ENCODE measurements at places on chromosomes 7 and 10. TPM values are rescaled to one million over a fixed set of nuclear protein-coding genes. Genes with fewer than 3 reads are reported as not detected.

The OPN4 gene
- total RNA-seq, result not detected

DNA sequence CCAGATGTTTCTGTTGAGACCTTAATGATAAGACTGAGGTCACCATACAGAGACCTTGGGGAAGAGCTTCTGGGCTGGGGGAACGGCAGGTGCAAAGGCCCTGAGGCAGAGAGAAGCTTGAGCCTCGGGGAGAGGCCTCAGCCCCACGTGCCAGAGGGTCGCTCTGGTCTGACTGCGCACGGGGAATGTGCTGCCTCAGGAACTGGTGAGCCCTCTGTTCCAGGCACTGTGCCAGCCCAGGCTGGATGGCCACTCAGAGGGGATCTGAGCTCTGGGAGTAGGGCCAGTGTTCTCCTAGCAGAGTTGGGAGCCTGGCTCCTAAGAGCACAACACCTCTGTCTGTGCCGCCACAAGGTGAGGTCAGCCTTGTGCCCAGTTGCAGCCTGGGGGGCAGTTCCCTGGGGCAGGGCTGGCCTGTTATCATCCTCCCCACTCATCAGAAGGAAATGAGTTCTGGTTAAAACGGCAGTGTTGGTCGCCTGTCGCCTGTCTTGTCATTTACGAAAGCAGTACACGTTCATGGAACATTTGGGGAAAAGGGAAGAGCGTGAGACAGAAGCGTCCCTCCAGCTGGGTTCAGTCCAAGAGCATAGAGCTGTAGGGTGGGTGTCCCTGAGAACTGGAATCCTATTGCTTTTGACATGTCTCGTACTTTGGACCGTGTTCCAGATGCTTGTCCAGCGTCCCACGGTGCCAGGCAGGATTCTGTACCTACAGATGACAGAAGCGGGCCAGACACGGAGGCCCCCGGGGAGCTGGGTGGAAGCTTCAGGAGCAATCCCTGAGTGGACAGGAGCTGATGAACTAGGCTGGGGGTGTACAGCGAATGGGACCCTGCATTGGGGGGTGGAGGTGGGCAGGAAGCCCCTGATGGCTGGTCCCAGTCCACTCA, 4.3 kb downstream of the TTYH3 start:
- peaks cover 12% of the 10 kb centered on the region for H3K27me3 ChIP-seq
- H3K4me3 ChIP-seq, result peak overlapping the region; percentile 57
- DNase-seq, result no peak
- H3K36me3 ChIP-seq, result peaks cover 8% of the 10 kb centered on the region
- H3K4me1 ChIP-seq, result peaks cover 14% of the 10 kb centered on the region
- peak overlapping the region; percentile 64 for H3K27ac ChIP-seq

GRCh38 chr7:137670222-137671064, 176.3 kb downstream of the DGKI start:
- DNase-seq, result no peak
- H3K36me3 ChIP-seq, result no peaks in the 10 kb centered on the region
- no peak overlapping the region for H3K27ac ChIP-seq
- H3K4me1 ChIP-seq, result no peaks in the 10 kb centered on the region
- no peak overlapping the region for H3K4me3 ChIP-seq

- peak; percentile 52 for DNase-seq
Measured at GRCh38 chr7:101235050-101235449, 2.6 kb downstream of the CLDN15 start.

- no peak overlapping the region for H3K4me3 ChIP-seq
- H3K36me3 ChIP-seq, result no peaks in the 10 kb centered on the region
- H3K4me1 ChIP-seq, result peaks cover 14% of the 10 kb centered on the region
- H3K27me3 ChIP-seq, result no peaks in the 10 kb centered on the region
- DNase-seq, result no peak
- no peak overlapping the region for H3K27ac ChIP-seq
Measured at GRCh38 chr7:84043661-84044191, 150.9 kb downstream of the SEMA3A start.

- peaks cover 15% of the 10 kb centered on the region for H3K36me3 ChIP-seq
- H3K4me1 ChIP-seq, result peaks cover 30% of the 10 kb centered on the region
- no peak overlapping the region for H3K27ac ChIP-seq
- H3K27me3 ChIP-seq, result no peaks in the 10 kb centered on the region
- H3K4me3 ChIP-seq, result no peak overlapping the region
Measured at GRCh38 chr10:75450075-75450445, 18.6 kb downstream of the LRMDA start.

- peaks cover 4% of the 10 kb centered on the region for H3K36me3 ChIP-seq
- H3K27ac ChIP-seq, result no peak overlapping the region
- H3K4me3 ChIP-seq, result no peak overlapping the region
- H3K4me1 ChIP-seq, result no peaks in the 10 kb centered on the region
Measured at GRCh38 chr7:42552227-42552626, 315.2 kb upstream of the GLI3 start.

GRCh38 chr7:50159154-50159553, 66.1 kb upstream of the ZPBP start:
- H3K27me3 ChIP-seq, result no peaks in the 10 kb centered on the region
- H3K27ac ChIP-seq, result no peak overlapping the region
- no peak for DNase-seq
- no peaks in the 10 kb centered on the region for H3K36me3 ChIP-seq
- H3K4me3 ChIP-seq, result no peak overlapping the region

DNA sequence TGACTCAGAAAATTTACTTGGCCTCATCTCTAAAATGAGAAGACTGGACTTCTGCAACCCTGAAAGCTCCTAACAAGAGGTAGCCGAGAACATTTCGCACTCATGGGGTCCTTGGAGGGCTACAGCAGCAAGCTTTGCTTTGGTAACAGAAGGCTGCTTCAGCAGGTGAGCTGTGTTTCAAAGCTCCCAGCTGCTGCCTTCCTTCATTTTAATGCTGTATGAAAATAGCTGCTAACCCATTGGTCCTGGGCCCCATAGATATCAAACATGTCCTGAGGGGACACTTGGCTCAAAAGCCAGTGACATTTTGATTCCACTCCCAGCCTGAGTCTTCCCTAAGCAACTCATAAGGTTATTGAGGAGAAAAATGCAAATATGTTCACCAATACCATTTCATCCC, 14.3 kb upstream of the MALSU1 start:
- H3K27me3 ChIP-seq, result peaks cover 2% of the 10 kb centered on the region
- H3K4me3 ChIP-seq, result no peak overlapping the region
- H3K36me3 ChIP-seq, result no peaks in the 10 kb centered on the region
- H3K27ac ChIP-seq, result no peak overlapping the region

DNA sequence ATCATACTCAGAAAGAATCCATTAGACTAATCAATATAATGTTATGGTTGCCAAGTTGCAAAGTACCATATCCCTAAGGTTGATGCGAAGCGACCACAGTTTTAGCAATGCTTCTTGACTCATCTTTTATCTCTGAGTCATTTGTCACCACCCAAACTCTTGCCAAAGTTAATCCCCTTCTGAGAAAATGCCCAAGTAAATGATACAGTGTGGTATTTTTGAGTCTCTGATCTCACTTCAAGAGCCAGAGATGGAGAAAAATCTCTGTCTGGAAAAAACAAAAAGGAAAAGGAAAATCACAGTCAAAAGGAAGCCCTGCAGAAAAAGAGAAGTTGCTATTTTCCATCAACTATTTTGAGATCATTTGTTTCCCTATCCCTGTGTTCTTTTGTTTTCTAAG, 26.7 kb upstream of the OTUD1 start:
- peaks cover 6% of the 10 kb centered on the region for H3K27me3 ChIP-seq
- H3K27ac ChIP-seq, result no peak overlapping the region
- no peaks in the 10 kb centered on the region for H3K4me1 ChIP-seq

GRCh38 chr7:39054731-39055130, 77.0 kb downstream of the POU6F2 start:
- no peak overlapping the region for H3K27ac ChIP-seq
- H3K4me3 ChIP-seq, result no peak overlapping the region
- no peaks in the 10 kb centered on the region for H3K4me1 ChIP-seq
- no peak for DNase-seq

DNA sequence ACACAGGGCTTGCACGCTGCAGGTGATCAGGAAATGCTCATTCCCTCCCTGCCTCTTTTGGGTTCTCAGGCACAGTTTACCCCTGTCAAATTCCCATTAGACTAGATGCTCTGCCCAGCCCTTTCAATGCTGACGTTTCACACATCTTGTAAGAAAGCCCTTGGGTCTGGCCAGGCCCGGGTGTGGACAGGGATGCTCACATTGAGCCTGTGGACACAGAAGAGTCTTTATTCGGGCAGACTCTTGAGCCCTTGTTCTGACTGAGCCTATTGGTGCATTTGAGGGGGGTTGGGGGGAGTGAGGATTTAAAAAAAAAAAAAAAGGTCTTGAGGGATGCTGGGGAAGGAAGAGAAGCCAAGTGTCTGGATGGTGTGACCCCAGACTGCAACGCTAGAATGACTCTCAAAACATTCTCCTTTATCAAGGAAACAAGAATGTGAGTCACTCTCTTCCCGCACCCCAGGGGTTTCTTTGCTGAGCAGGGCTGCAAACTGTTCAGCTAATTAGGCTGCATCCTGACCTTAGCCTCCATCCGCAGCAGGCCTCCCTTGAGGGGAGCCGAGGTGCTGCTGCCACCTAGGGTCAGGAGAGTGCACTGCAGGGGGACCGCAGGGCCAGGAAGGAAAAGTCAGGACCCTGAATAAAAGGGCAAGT, 53.6 kb upstream of the TMEM72 start:
- H3K27me3 ChIP-seq, result peaks cover 8% of the 10 kb centered on the region
- H3K4me1 ChIP-seq, result no peaks in the 10 kb centered on the region
- peak; percentile 81 for DNase-seq
- H3K4me3 ChIP-seq, result no peak overlapping the region

GRCh38 chr7:146892151-146892550, 775.5 kb downstream of the CNTNAP2 start:
- no peaks in the 10 kb centered on the region for H3K4me1 ChIP-seq
- no peaks in the 10 kb centered on the region for H3K27me3 ChIP-seq
- no peak for DNase-seq
- H3K4me3 ChIP-seq, result no peak overlapping the region
- H3K36me3 ChIP-seq, result no peaks in the 10 kb centered on the region

DNA sequence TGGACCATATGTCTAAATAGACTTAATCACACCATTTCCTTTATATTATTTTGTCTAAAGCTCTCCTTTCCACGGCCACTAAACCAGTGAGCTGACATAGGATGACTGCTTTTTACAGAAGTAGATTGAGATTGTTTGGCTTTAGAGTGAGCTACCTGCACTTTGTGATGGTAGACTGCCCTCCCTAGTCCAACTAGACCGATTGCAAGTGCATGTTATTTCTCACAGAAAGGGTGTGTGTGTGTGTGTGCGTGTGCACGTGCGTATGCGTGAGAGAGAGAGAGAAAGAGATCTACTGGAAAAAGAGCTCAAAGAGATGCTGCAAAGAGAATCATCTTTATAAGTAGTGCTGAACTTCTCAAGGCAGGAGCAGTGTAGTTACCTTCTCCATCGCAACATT, 60.7 kb downstream of the VCL start:
- no peak overlapping the region for H3K27ac ChIP-seq
- H3K36me3 ChIP-seq, result peaks cover 11% of the 10 kb centered on the region
- peak overlapping the region; percentile 47 for H3K4me3 ChIP-seq
- H3K27me3 ChIP-seq, result peaks cover 2% of the 10 kb centered on the region
- DNase-seq, result no peak
- peaks cover 27% of the 10 kb centered on the region for H3K4me1 ChIP-seq

GRCh38 chr10:119893074-119893473, 544 bp downstream of the SEC23IP start:
- no peak for DNase-seq
- peaks cover under 1% of the 10 kb centered on the region for H3K36me3 ChIP-seq
- peak overlapping the region; percentile 97 for H3K27ac ChIP-seq
- peak overlapping the region; percentile 99 for H3K4me3 ChIP-seq

The H2BK1 gene
- total RNA-seq, result not detected

DNA sequence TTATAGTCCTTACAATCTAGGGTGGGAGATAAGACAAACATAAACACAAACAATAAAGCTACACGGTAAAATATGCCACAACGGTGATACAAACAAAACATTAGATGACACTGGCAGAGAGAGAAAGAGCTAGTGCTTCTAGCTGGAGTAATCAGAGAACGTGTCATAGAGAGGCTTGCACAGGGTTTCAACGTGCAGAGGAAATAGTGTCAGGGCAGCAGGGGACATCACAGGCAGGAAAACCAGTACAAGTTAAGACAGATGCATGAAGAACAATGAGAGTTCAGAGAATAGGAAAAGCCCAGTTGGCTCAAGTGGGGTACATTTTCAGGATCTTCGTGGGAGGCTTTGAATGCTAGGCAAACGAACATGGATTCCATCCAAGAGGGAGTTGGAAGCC, 91.4 kb downstream of the ZNF438 start:
- DNase-seq, result no peak
- no peak overlapping the region for H3K27ac ChIP-seq
- H3K27me3 ChIP-seq, result no peaks in the 10 kb centered on the region
- no peak overlapping the region for H3K4me3 ChIP-seq
- H3K36me3 ChIP-seq, result peaks cover 11% of the 10 kb centered on the region
- H3K4me1 ChIP-seq, result peaks cover 7% of the 10 kb centered on the region

The TMEM196 gene
- total RNA-seq, result not detected

The PTPRZ1 gene
- total RNA-seq, result 2.5 TPM

The ECHDC3 gene
- 6.1 TPM for total RNA-seq

GRCh38 chr10:99850767-99851340, 68.4 kb downstream of the ABCC2 start:
- no peak for DNase-seq
- H3K4me3 ChIP-seq, result no peak overlapping the region
- peak overlapping the region; percentile 79 for H3K27ac ChIP-seq
- peaks cover 2% of the 10 kb centered on the region for H3K27me3 ChIP-seq
- H3K4me1 ChIP-seq, result peaks cover 13% of the 10 kb centered on the region
- no peaks in the 10 kb centered on the region for H3K36me3 ChIP-seq

The OR2A42 gene
- 0.08 TPM for total RNA-seq

The FGL2 gene
- total RNA-seq, result not detected

- no peak overlapping the region for H3K27ac ChIP-seq
- H3K27me3 ChIP-seq, result peaks cover 8% of the 10 kb centered on the region
- no peak overlapping the region for H3K4me3 ChIP-seq
Measured at GRCh38 chr7:1263391-1263951, 30.8 kb downstream of the UNCX start.

GRCh38 chr10:52313933-52314821, at the start of gene DKK1:
Gene DKK1, plus strand, starts transcription at chr10:52314281. Its CDS starts 154 bp downstream, at chr10:52314435.
- H3K4me1 ChIP-seq, result peaks cover 30% of the 10 kb centered on the region
- DNase-seq, result peak; percentile 80
- H3K27me3 ChIP-seq, result peaks cover 6% of the 10 kb centered on the region
- H3K27ac ChIP-seq, result no peak within 1 kb of the TSS

DNA sequence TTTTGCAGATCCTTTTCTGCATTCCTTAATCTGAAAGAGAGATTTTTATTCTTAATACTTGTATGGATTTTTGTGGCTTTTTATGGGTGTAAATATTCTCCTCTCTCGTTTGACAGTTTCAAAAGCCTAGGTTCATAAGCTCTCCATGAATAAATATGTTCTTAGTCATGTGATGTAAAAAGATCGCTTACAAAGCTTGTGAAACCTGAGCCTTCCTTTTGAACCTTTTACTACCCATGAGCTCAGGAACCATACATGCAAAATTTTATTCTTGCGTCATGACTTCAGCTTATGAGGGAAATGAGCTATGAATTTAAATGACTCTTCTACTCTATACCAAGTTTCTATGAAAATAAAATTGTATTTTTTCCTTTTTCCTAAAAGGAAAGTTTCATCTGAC, 98.7 kb downstream of the POLL start:
- no peak overlapping the region for H3K27ac ChIP-seq
- H3K4me3 ChIP-seq, result no peak overlapping the region
- no peaks in the 10 kb centered on the region for H3K36me3 ChIP-seq
- H3K27me3 ChIP-seq, result no peaks in the 10 kb centered on the region

GRCh38 chr10:91587710-91588638, 44.9 kb downstream of the PPP1R3C start:
- H3K4me1 ChIP-seq, result no peaks in the 10 kb centered on the region
- no peak overlapping the region for H3K27ac ChIP-seq
- peaks cover 1% of the 10 kb centered on the region for H3K27me3 ChIP-seq
- no peaks in the 10 kb centered on the region for H3K36me3 ChIP-seq

The PHF14 gene
- 50.4 TPM for total RNA-seq

The LRGUK gene
- 0.64 TPM for total RNA-seq

The FAM131B gene
- total RNA-seq, result 1.0 TPM
